Activated CD4-positive, alpha-beta memory T cell treated with anti-CD3 and anti-CD28 coated beads for 36 hours (primary cell): ENCODE measurements at places on chromosomes 1 and 21.
A peak's percentile ranks its signal among the peaks of the same experiment; 100 is the strongest.

DNA sequence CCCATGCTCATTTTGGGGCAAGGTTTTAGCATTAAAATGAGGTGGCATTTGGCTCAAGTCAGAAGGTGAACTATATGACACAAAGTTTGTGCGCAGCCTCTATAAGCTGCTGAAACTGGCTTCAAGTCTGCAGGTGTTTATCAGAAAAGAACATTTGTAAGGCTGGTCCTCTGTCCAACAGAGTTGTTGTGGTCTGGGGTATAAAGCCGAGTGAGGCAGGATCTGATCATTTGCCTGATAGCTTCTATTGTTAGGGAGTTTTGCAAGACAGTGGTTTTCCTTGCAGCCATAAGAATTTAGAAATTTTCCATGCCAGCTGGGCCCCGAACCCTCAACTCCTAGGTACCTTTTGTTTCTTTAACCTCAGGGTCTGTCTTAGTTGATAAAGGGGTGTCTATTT lies 130.8 kb downstream of the PGBD5 start:
- peak; percentile 1 for DNase-seq

DNA sequence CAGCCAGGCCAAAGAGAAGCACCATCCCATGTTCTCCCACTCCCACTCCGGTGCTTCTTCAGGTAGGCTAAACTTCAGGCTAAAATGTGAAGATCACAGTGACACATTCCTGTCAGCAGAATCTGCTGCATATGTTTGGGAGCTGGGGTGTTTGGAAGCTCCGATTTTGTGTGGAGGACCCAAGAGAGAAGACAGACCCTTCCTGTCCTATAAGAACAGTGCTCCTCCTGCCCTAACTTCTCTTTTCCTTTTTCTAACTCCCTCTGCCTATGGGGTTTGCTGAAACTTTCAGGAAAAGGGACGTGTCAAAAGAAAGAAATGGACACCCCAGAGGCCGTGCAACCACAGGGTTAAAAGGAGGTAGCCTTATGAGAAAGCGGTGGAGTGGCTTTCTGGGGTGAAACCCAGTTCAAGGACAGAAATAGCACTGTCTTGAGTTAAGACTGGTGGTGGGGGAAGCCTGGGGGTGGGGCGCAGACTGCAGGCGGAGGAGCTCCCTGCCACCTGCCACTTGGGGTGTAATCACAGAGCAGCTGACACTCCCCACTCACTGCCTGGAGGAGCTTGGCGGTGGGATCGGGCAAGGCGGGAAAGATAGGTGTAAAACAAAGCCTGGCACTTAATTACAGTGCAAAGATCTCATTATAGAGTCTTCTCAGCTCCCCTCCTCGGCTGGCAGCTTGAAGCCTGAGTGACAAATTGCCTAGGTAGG lies 645 bp upstream of the TLR5 start:
- peak; percentile 47 for DNase-seq

- no peak for DNase-seq
Observed at GRCh38 chr21:38937844-38938243, 132.1 kb downstream of the ETS2 start.

- DNase-seq: no peak
Observed at GRCh38 chr1:153238527-153238926, 21.0 kb upstream of the LORICRIN start.

DNA sequence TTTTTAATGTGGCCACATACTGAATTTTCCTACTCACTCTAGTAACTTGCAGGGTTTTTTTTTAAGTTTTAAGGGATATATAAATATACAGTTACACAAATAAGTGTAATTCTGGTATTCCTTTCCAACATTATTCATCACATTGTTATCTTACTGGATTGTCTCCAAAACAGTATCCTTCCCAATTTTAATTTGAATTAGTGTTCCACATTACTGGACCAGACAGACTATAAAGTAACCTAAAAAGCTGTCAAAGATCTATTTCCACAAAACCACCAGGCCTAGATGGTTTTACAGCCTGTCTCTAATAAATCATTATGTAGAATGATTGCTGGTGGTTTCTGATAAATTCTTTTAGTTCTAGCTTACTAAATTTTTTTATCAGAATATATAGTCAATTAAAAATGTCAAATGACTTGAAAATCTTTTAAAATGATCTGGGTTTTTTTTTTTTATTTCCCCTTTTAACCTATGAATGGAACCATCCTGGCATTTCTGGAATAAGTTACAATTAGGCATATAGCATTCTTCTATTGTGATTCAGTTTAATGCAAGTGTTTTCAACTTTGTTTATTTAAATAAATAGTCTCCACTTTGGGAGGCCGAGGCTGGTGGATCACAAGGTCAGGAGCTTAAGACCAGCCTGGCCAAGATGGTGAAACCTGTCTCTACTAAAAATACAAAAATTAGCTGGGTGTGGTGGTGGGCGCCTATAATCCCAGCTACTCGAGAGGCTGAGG lies 59.3 kb downstream of the PACC1 start:
- no peak for DNase-seq

DNA sequence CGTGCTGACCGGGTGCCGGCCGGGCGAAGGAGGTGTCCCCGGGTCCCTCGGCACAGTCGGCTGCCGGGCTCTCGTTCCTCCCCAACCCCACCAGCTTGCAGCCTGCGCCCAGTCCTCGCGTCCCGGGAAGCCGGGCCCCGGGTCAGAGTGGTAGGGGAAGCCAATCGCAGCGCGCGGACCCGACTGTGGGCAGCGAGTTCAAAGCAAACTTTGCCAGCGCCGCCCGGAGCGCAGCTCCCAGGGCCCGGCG lies 328 bp downstream of the MYCL start:
- no peak for DNase-seq

GRCh38 chr21:39288987-39289386 lies 24.4 kb downstream of the BRWD1 start:
- no peak for DNase-seq

DNA sequence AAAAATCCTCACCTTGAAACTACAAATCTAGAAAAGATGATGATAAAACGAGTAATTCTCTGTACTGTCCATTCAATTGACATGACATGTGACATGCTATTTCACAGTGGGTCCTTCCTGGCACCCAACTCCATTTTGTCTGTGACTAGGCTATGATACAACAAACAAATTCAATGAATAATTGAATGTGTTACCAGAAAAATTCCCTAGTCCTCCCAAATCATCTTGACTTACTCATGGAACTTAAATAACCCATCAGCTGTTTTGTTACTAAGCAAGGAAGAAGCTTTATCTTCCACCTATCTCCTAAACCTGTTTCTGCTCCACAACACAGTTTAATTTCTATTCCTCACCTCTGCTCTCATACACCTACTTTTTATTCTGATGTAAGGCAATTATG lies 30.4 kb downstream of the B3GALNT2 start:
- no peak for DNase-seq

DNA sequence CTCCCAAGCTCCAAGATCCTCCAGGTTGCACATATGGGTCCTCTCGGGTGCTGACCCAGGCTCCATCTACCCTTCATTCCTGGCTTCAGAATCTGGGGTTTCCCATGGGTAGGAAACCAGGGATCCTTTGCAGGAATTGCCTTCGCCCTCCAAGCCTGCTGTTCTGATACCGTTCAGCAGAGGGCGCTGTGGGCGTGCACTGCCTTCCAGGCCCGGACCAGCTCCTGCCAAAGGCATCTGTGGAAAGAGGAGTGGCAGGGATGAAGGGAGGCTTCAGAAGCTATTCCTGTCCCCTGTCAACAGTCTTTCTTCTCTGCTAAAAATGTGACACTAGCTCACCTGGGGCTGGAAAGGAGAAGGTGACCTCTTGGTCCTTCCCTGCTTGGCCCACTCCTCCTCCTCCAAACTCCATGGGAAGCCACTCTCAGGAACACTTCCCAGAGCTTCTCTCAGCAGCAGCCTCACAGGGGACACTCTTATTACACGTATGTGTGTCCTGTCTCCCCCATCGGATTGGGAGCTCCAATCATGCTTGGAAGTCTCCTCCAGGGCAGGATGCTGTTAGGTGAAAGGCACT lies 71.2 kb downstream of the VWA5B1 start:
- peak; percentile 56 for DNase-seq

GRCh38 chr1:219050822-219051125 lies 122.9 kb upstream of the LYPLAL1 start:
- DNase-seq: no peak

- no peak for DNase-seq
Observed at GRCh38 chr1:150558761-150559655, 9.8 kb downstream of the ADAMTSL4 start.

DNA sequence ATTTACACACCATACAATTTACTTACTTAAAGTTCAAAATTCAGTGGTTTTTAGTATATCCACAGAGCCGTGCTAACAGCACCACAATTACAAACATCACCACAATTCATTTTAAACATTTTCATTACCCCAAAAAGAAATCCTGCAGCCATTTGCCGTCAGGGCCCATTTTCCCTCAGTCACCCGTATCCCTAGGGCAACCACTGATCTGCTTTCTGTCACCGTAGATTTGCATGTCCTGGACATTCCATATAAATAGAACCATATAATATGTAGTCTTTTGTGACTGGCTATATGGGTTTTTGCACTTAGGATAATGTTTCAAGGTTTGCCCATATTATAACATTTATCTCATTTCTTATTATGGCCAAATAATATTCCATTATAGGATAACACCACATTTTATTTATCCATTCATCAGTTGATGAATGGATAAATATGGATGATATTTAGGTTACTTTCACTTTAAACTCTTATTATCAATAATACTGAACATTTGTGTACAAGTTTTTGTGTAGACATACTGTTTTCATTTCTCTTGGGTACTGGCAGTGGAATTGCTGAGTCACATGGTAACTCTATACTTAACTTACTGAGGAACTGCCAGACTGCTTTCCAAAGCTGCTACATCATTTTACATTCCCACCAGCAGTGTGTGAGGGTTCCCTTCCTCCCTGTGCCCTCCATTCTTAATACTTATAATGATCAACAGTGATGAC lies 68.9 kb downstream of the ST3GAL3 start:
- no peak for DNase-seq

DNA sequence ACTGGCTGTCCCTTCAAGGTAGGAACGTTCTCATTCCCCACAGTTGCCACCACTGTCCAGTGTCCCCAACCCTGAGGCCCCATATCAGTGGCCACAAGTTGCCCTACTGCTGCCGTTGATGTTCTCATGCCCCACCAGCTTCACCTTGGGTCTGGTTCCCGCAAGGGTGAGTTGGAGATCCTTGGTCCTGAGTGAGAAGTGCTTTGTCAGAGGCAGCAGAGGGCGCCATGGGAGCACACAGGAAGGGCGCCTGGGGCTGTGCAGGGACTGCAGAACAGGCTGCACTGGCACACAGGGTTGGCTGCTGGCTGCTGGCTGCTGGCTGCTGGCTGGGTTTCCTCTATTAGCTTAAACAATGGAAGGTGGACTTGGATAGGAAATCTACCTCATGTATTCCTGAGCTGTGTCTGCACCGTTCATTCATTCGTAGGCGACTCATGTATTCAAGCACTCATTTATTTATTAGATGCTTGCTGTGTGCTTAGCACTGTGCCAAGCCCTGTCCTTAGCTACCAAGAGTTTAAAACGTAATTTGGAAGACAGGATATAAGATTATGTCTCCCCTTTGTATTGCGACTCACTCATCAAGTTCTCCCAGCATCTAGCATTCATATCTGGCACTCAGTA lies 2.1 kb upstream of the S100A9 start:
- DNase-seq: peak; percentile 61

DNA sequence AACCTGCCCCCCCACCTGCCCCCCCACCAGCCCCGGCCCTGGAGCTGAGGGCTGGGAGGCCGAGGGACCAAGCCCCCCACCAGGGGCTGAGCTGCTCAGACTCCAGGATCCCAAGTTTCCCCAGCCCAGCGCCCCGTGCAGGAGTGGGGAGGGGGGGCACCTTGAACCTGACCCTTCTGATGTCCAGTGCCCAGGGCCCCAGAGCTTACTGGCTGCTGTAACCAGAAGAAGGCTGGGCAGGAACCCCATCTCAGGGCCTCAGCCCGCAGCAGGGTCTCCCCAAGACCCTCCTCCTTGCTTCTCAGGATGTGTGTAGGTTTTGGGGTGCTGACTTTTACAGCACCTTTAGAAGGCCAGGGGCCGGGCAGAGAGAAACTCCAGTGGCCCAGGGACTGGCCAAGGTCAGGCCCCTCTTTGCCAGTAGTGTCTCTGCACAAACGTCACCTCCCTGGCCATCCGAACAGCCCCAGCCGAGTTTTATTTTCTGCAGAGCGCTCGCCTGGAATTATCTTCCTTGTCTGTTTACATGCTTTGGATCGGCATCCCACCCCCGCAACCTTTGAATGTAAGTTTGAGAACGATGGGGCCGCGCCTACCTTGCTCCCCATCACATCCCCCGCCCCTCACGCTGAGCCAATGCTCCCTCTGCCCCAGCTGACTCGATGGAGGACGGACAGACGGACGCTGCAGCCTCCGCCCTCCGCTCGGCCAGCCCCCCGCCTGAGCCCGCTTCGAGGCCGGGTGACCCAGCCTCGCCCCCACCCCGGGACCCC lies 70.1 kb upstream of the CASZ1 start:
- DNase-seq: peak; percentile 49

- DNase-seq: no peak
Observed at GRCh38 chr21:31064803-31065202, 26.5 kb upstream of the KRTAP19-8 start.

GRCh38 chr1:55081188-55081904 lies 42.0 kb downstream of the PCSK9 start:
- no peak for DNase-seq

GRCh38 chr1:154191990-154192461 lies at the start of gene TPM3:
TSS of gene TPM3 (minus strand) at chr1:154192100. CDS start at chr1:154192018, 82 bp downstream.
- no peak for DNase-seq

DNA sequence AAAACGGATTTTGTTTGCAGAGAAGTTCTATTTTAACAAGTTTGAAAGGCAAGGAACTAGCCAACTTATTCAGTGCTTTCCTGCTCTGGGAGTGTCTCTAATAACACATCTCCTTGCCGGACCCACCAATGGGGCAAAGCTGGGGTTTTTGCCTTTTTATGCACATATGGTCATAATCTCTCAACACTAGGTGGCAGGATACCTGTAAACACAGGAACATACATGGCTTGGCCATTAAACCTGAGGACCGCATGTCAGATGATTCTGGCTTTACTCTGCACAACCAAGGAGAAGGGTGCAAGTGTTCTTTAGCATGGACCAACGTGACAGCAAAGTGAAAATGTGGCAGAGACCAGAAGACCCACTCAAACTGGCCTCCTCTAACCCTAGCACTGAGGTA lies 4.9 kb downstream of the TMEM9 start:
- DNase-seq: no peak

DNA sequence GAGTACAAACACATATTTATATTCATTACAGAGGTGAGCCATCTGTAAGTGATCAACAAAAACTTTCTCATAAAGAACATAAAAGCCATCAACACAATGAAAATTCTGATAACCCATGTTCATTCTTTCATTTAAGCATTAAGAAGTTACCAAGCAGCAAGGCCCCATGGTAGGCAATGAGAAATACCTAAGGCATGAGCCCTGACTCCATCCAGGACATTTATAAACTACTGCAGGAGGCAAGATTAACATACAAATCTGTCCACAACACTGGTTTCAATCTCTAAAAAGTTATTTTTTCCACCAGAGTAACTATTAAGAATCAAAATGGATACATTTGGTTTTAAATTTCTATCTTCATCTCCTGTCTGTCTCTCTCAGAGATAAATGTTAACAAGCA lies 76.1 kb downstream of the SIPA1L2 start:
- DNase-seq: no peak

GRCh38 chr1:177341773-177342172 lies 171.0 kb downstream of the BRINP2 start:
- DNase-seq: no peak
